ENCODE measurements at places on chromosomes 5 and 9.

DNA sequence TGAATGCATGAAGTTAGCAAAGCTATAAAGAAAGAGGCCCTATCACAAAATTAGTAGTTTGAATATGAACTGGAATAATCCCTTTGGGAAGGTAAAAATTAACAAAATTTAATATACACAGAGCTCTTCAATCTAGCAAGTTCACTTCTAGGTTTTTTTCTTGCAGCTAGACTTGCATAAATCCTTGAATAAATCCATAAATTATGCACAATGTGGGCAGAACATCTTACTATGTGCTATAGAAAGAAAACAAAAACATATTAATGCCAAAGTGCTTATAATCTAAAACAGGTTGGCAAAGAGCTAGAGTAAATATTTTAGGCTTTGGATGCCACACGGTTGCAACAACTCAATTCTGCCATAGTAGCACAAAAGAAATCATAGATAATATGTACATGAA lies 138.5 kb upstream of the FREM1 start:
- no peaks in the 10 kb centered on the region for H3K36me3 ChIP-seq
- H3K27me3 ChIP-seq = peaks cover 7% of the 10 kb centered on the region
- H3K4me3 ChIP-seq = no peak overlapping the region
- no peaks in the 10 kb centered on the region for H3K4me1 ChIP-seq
- H3K27ac ChIP-seq = no peak overlapping the region

GRCh38 chr5:111309384-111309783 lies 85.2 kb downstream of the CAMK4 start:
- H3K4me3 ChIP-seq = no peak overlapping the region
- no peaks in the 10 kb centered on the region for H3K27me3 ChIP-seq
- DNase-seq = no peak
- H3K4me1 ChIP-seq = peaks cover 38% of the 10 kb centered on the region
- H3K36me3 ChIP-seq = no peaks in the 10 kb centered on the region
- peak overlapping the region; percentile 9 for H3K27ac ChIP-seq

DNA sequence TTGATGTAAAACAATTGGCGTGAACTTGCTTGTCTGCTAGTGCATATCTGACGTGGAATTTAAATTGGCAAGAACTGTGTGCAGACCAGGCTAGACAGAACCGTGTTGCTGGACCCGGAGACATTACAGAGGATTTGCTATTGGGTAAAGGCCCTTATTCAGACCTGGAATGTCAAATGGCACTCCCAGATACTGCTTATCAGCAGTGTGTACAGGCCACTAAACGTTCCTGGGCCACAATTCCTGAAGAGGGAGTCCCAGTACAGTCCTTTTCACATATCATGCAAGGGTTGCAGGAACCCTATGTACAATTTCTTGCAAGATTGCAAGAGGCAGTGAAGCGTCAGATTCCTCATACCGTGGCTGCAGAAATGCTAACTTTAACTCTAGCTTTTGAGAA lies 13.5 kb upstream of the MCCC2 start:
- H3K27me3 ChIP-seq = no peaks in the 10 kb centered on the region
- H3K36me3 ChIP-seq = peaks cover 5% of the 10 kb centered on the region
- H3K4me3 ChIP-seq = no peak overlapping the region
- H3K4me1 ChIP-seq = no peaks in the 10 kb centered on the region
- DNase-seq = no peak
- H3K27ac ChIP-seq = no peak overlapping the region

DNA sequence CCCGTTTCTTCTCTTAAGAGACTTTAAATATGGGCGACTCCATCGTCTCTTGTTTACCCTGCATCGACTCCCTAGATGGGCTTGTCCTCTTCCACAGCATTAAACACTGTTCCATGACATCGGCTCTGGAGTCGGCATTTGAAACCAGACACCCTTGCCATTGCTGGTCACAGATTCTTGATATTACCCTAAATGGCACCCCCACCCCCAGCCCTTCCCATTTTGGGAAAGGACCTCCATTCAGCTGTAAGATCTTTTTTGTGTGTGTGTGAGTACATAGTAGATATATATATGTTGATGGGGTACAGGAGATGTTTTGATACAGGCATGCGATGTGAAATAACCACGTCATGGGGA lies 51.1 kb upstream of the SH3PXD2B start:
- DNase-seq = no peak
- H3K27ac ChIP-seq = no peak overlapping the region
- peaks cover 59% of the 10 kb centered on the region for H3K27me3 ChIP-seq

DNA sequence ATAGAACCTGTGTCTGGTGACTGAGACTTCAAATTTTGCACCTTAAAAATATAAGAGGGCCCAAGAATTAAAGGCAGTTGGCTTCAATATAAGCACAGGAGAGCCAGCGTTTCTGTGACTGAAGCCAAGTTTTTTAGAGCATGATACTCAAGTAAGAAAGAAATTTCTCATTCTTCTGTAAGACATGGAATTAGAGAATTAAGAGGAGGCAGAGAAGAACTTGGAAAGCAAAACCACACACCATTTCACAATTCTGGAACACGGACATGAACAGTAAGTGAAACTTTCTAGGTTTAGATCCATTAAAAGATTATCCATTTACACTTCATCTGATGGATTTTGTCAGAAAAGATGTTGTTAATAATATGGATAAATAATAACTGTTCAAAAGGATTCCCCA lies 8.9 kb upstream of the AGXT2 start:
- no peaks in the 10 kb centered on the region for H3K36me3 ChIP-seq
- no peak overlapping the region for H3K4me3 ChIP-seq
- no peaks in the 10 kb centered on the region for H3K4me1 ChIP-seq
- no peak for DNase-seq
- no peak overlapping the region for H3K27ac ChIP-seq

- peak overlapping the region; percentile 16 for H3K27ac ChIP-seq
- H3K27me3 ChIP-seq = no peaks in the 10 kb centered on the region
- no peak for DNase-seq
- no peak overlapping the region for H3K4me3 ChIP-seq
Measured at GRCh38 chr5:172868924-172869591, 35.0 kb downstream of the ERGIC1 start.

- DNase-seq = no peak
- H3K4me3 ChIP-seq = peak overlapping the region; percentile 56
- peaks cover 8% of the 10 kb centered on the region for H3K36me3 ChIP-seq
- H3K27me3 ChIP-seq = peaks cover 61% of the 10 kb centered on the region
- H3K4me1 ChIP-seq = peaks cover 8% of the 10 kb centered on the region
- no peak overlapping the region for H3K27ac ChIP-seq
Measured at GRCh38 chr5:154159343-154159742, 31.2 kb upstream of the GALNT10 start.

DNA sequence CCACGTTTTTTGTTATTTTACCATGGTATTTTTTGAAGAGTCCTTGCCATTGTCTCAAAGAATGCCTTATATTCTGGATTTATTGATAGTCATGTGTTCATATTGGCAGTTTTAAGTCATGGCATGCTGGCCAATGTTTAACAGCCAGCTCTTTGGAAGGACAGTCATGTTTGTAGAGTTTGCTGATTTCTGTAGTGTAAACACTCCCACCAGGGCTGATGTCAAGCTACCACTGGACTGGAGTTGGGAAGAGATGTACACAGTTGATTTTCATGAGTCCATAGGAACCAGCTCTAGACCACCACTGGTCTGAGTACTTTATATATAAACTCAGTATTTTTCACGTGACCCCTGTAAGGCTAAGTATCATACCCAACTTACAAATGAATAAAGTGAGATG lies 125.2 kb upstream of the DHFR start:
- H3K4me3 ChIP-seq = no peak overlapping the region
- H3K36me3 ChIP-seq = peaks cover 10% of the 10 kb centered on the region
- H3K27me3 ChIP-seq = no peaks in the 10 kb centered on the region
- peaks cover 7% of the 10 kb centered on the region for H3K4me1 ChIP-seq
- DNase-seq = no peak

GRCh38 chr5:110150199-110150598 lies 460.5 kb downstream of the MAN2A1 start:
- no peak for DNase-seq
- no peaks in the 10 kb centered on the region for H3K36me3 ChIP-seq
- H3K27ac ChIP-seq = no peak overlapping the region
- H3K4me1 ChIP-seq = no peaks in the 10 kb centered on the region
- H3K27me3 ChIP-seq = no peaks in the 10 kb centered on the region
- no peak overlapping the region for H3K4me3 ChIP-seq

GRCh38 chr9:70263421-70263820 lies 4.6 kb downstream of the SMC5 start:
- no peak overlapping the region for H3K4me3 ChIP-seq
- no peak for DNase-seq
- H3K36me3 ChIP-seq = peaks cover 11% of the 10 kb centered on the region
- peak overlapping the region; percentile 17 for H3K27ac ChIP-seq
- H3K4me1 ChIP-seq = peaks cover 44% of the 10 kb centered on the region

DNA sequence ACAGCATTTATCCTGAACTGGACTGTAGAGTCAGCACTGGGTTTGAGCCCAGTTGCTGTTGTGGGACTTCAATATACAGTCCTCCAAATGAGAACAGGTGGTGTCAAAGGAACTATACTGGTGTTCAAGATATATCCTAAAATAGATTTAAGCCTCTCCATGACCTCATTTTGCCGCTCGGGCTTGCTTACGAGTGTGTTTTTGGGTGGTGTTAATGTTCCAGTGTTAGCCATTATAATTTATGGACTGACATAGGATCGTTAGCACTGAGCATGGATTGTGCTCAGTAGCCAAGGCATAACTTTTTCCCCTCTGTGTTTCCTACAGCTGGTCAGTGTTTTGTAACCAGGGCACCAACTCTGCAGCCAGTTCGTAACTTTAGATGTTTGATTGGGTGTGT lies 306.6 kb downstream of the SPATA31D1 start:
- DNase-seq = no peak
- no peaks in the 10 kb centered on the region for H3K36me3 ChIP-seq
- H3K4me3 ChIP-seq = no peak overlapping the region
- H3K27me3 ChIP-seq = no peaks in the 10 kb centered on the region
- H3K4me1 ChIP-seq = no peaks in the 10 kb centered on the region
- no peak overlapping the region for H3K27ac ChIP-seq

DNA sequence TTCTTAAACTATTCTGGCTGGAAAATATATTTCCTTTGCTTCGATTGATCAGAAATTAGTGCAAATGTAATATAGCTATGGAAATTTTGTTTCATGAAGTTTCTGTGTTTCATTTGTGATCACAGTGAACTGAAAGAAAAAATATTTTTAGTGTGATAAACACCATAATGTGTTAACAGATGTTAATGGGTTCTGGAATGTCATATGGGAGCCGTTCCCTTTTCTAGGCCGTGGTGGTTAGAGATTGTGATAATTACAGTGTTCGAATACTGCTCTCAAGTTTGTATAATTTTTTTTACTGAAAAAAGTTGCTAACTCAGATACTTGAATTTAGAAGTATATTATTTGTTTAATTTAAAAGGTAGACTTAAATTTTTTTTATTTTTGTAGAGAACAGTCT lies 19.3 kb downstream of the GAPVD1 start:
- no peaks in the 10 kb centered on the region for H3K36me3 ChIP-seq
- H3K27me3 ChIP-seq = no peaks in the 10 kb centered on the region
- no peak overlapping the region for H3K27ac ChIP-seq
- no peak for DNase-seq
- H3K4me1 ChIP-seq = peaks cover 8% of the 10 kb centered on the region

- peaks cover 49% of the 10 kb centered on the region for H3K27me3 ChIP-seq
- H3K27ac ChIP-seq = no peak overlapping the region
- H3K4me1 ChIP-seq = peaks cover 3% of the 10 kb centered on the region
- no peak overlapping the region for H3K4me3 ChIP-seq
- no peak for DNase-seq
Measured at GRCh38 chr5:1161833-1162229, 39.6 kb upstream of the SLC6A19 start.

All from T-helper 17 cell (primary cell).